ENCODE measurements at places on chromosomes 6 and 20.

DNA sequence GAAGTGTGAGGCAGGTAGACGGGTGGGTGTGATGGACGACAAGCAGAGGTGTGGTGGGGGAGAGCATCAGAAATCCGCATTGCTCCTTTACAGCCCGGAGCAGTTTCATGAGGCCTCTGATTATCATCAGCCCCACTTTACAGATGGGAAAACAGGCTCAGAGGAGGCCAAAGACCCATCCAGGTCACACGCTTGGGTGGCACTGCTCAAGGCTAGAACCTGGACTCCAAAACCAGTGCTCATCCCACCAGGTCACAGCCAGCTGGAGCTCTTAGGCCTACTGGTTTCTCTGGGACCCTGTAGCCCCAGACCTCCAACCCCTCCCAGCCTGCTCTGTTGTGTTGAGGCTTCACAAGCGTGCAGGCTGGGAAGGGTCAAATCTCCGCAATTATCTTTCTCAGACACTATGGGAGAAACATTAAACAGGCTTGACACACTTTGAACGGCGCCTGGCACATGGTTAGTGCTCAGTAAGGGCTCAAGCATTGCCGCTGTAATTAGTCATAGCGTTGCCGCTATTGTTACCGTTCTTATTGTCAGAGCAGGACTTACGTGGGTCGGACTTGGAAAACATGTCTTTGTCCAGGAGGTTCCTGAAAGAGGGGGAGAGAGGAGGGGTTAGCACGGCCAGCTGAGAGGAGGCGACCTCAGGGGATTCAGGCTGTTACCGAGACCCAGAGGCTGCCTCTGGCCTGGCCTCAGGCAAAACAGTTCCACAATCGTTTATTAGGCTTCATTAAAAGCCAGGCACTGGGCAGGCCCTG, 16.6 kb downstream of the CPNE5 start:
- DNase-seq, result no peak

DNA sequence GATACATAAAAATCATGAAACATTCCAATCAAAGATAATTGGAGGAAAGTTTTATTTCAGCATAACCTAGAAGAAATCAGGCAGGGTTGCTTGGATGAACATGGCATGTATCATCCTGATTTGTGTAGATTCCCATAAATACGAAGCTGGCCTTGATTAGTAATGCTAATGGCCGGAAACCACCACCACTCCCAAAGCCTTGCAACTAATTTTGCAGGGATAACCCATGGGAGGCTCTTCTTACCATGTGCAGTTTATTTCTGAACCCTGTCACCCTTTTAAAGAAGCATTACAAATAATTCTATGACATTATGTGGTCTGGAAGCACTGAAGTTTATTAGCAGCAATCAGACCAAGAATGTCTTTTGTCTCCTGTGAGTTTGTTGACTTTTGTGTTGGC, 80.8 kb downstream of the AIG1 start:
- no peak for DNase-seq

DNA sequence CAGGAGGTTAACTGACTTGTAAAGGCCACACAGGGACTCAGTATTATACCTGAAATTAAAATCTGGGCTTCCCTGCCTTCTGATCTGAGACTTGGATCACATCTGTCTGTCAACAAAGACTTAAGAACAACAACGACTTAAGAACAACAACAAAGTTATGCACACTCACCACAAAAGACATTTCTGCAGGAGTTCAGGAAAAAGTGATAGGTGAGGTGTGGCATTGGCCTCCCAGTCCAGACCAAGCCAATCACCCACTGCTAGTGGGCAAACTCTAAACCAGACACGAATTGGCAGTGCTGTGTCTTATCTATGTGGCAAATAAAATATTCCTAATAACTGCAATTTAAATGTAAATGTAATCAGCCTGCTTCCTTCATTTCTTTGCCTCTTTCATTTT, 61.3 kb downstream of the PRDM1 start:
- DNase-seq, result no peak

GRCh38 chr20:62320581-62321354, 18.0 kb downstream of the ADRM1 start:
- DNase-seq, result no peak

- DNase-seq, result no peak
Measured at GRCh38 chr6:109490713-109491112, 7.7 kb upstream of the ZBTB24 start.

DNA sequence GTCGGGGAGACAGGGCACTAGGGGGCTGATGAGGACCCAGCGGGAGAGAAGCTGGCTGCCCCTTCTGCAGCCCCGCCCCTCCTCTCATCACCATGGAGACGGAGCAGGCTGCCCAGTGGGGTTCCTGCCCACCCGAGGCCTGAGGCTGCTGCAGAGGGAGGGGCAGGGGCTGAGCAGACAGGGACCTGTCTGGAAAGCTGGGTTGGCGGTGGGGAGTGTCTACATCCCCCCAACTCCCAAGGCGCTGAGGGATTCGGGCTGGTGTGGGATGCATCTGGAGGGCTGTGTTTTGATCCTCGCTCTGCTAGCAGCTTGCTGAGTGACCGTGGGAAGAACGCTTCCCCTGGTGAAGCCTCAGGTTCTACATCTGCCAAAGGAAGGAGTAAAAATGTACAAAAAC, 1.2 kb upstream of the BPI start:
- DNase-seq, result no peak

DNA sequence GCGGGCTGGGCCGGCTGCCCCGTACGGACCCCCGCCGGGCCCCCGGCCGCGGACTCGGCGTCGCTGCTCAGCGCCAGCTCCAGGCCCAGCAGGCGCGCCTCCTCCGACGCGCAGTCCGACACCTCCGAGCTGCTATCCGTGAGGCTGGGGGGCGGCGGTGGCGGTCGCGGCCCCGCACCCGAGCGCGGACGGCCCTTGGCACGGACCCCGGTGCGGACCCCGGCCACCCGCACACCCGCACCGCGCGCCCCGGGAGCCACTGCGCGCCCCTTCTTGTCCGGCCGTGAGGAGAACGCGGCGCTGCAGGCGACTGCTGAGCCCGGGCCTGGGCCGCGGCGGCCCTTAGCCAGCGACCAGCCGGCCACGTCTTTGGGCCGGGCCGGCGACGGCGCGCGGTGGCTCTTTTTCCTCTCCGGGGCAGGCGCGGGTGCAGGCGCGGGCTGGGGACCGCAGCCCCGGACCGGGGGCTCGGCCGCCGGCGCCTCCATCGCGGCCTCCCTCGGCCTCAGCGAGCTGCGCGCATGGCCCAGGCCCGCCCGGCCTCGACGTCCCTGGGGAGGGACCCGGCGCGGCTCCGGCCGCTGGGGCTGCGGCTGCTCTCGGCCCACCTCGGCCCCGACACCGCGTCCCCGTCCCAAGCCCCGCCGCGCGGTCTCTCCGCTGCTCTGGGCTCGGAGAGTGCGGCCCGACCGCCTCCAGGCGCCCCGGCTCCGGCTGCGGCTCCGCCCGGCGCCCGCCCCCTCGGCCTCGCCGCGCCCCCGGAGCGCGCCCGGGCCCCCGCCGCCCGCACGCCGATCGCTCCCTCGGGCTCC, 12.9 kb upstream of the TLDC2 start:
- no peak for DNase-seq

DNA sequence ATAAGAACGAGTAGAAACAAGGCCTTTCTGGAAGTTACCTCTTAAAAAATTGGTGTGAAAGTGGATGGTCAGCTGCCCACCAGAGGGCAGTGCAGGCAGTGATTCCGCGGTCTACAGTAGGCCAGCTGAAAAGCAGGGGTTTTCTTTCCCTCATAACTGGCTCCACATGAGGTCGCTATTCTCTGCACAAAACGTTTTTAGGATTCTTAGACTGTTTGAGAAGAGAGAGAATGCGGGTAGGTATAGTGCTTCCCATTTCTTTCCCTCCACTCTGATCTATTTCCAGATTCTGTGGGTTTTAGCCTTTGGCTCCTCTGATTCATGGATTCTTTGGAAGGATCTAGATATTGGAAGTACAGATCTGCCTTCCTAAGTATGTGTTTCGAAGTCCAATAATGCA, 14.2 kb downstream of the FIG4 start:
- peak; percentile 71 for DNase-seq

GRCh38 chr6:77502981-77503380, 39.7 kb upstream of the HTR1B start:
- no peak for DNase-seq

DNA sequence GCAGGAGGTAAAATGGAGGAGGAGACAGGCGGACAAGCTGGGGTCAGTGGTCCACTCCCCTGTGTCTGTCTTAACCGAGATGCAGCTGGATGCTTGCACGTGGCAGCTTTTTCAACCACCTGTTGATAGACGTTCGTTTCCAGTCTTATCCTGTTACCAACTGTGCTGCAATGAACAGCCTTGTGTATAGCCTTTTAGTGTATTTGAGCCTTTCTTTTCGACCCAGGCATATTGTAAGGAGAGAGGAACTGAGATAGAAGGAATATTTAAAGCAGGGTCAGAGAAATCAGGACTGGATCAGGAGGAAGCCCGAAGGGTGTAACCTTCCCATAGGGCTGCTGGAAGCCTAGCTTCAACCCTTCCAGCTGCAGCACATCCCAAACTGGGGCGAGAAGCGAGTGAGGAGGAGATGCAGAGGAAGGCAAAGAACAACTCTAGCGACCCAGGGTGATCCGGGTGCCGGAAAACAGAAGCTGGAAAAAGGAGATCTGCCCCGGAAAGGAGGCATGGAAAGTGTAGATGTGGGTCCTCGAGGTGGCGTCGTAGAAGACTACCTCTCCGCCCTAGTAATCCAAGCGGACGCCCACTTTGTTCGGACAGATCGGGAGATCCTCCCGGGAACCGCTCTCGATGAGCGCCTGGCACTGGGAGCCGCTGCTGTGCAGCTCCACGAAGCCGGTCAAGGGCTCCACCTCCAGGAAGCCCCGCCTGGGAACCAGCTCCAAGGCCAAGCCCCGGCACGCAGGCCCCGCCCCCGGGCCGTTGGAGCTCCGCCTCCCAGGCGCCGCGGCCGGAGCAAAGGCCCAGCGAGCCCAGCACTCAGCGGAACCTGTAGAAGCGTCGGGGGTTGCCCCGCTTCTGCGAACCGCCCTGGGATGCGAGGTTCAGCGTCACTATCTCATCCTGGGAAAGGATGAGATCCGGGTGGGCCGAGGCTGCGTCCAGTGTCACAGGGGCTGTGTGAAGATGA, 11.2 kb downstream of the TRIM31 start:
- DNase-seq, result peak; percentile 67

DNA sequence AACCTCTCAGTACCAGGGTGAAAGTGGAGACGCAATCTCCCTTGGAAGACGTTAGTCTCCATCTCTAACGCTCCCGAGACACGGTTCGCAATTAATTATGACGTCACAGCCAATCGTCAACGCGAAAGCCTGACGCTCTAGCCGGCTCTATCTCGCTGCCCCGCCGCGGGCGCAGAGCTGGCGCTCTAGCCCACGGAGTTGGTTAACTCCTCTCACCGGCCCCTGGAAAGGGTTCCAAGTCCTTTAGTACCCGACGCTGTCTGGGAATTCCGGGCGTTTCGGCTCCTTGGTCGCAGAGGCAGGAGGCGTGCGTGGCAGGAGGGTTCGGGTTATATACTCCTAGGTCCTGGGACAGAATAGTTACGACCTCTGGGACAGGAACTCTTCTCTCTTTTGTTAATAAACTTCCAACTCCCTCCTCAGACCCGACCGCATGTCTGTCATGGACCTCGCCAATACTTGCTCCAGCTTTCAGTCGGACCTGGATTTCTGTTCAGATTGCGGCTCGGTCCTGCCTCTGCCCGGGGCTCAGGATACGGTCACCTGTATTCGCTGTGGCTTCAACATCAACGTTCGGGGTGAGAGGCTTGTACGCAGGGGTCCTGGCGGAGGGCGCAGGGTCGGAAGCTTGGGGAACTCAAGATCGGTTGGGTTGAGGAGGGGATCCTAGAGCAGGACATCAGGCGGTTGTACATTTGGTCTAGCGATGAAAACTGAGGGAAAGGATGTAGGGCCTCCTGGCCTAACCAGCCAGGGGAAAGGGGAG, at the start of gene POLR1H:
Gene POLR1H, plus strand, starts transcription at position 174 of the 766 bp plus-strand sequence. Its CDS starts 260 bp downstream, at position 434.
- peak; percentile 84 for DNase-seq

- DNase-seq, result no peak
Measured at GRCh38 chr6:15408758-15409157, 162.9 kb downstream of the JARID2 start.

DNA sequence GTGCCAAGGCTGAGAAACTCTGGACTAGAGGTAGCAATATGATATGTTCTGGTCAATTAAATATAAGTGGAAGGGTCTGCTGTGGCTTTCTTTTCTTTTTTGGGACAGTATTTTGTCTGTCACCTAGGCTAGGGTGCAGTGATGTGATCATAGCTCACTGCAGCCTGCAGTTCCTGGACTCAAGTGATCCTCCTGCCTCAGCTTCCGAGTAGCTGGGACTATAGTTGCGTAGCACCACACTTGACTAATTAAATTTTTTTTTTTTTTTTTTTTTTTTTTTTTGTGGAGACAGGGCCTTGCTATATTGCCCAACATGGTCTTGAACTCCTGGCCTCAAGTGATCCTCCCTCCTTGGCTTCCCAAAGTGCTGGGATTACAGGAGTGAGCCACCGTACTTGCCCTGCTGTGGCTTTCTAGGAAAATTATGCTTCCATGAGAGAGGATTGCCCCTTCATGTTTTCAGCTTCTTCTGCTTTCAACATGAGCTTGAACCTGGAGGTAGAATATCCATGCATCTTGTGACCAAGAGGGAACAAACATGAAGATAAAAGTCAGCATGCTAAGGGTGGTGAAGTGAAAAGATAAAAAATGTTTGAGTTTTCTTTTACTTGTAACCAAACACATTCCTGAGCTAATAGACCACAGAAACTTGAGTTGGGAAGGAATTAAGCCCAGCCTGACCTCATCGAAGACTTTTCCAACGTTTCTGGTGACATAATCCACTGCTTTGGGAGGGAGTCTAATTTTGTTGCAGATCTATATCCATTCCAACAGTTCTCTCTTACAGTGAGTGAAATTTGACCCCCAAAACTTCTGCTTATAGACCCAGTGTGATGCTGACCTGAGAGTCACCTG, 75.1 kb downstream of the CARMIL1 start:
- no peak for DNase-seq

All from stimulated activated CD4-positive, alpha-beta T cell treated with anti-CD3 and anti-CD28 coated beads, Interleukin-4, amount 100 ng/mL, for 1 hour (primary cell).